ENCODE measurements at places on chromosomes 12 and 14.

GRCh38 chr12:94041850-94042249, 106.5 kb upstream of the PLXNC1 start:
- DNase-seq: no peak

GRCh38 chr12:119593578-119594398, at the start of gene TMEM233:
Gene TMEM233, plus strand, starts transcription at chr12:119593774. Its CDS starts 75 bp downstream, at chr12:119593849.
- peak; percentile 23 for DNase-seq

DNA sequence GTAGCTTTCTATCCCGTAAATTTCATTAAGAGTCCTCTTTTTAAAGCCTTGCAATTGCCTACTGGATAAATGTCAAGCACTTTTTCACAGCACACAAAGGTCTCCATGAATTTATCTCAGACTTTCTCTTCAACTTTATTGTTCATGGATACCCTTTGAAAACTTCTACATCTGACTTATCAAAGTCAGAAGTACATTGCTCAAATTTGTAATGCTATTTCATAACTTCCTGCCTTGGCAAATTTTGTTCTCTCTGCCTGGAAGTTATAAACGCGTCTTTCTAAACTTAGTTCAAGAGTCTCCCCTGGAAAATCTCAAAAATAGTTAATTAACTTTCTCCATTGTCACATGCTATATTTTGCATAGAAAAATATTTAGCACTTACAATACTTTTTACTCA, 55.9 kb upstream of the RERGL start:
- no peak for DNase-seq

- no peak for DNase-seq
These were observed 15.1 kb downstream of the PLBD2 start for GRCh38 chr12:113373440-113373839.

- DNase-seq: no peak
These were observed 6.8 kb upstream of the SIVA1 start for GRCh38 chr14:104746071-104746545.
